Stimulated activated CD8-positive, alpha-beta memory T cell treated with anti-CD3 and anti-CD28 coated beads, Interleukin-15, amount 100 ng/mL, for 1 hour (primary cell): ENCODE measurements at places on chromosomes 5 and 9.

- DNase-seq, result no peak
These were observed 26.4 kb downstream of the TMOD1 start for GRCh38 chr9:97527626-97528528.

- no peak for DNase-seq
These were observed 145.9 kb upstream of the ADCY2 start for GRCh38 chr5:7250004-7250403.

DNA sequence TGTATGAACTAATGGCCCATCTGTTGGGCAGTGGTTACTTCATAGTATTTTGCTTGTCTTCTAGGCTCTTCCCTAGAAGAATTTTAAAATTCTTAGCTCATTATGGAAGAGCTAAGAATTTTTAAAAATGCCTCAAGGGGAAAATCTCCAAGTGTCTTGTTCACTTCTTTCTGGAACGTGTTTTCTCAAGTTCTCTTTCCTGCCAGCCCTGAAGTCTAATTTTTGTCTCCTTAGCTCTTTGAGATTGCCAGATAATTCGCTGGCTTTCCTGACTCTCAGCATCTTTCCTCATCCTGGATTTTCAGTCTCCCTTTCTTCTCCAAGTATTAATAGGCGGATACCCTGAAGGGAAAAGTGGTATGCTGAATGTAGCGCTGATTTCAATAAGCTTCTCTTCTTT lies 395.4 kb downstream of the ARRDC3 start:
- DNase-seq, result no peak

GRCh38 chr9:20319641-20320337 lies 302.5 kb downstream of the MLLT3 start:
- DNase-seq, result no peak

DNA sequence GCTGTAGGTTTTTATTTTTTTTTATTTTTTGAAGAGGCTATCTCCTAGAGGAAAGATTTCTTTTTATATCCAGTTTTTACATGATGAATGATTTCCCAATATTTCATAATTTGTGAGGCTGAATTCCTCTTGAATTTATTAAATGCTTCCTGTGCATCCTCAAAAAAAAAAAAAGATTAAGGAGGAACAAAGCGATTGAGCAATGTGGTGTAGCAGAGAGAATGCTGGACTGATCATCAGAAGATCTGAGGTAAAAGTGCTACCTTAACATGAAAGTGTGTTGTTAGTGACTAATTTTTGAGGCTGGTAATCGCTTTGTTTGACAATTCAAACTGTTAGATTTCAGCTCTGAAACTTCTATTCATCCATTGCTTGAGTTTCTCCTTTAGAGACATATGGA lies 125.1 kb downstream of the ESM1 start:
- no peak for DNase-seq

GRCh38 chr5:14428302-14429081 lies 153.1 kb upstream of the OTULINL start:
- DNase-seq, result no peak

DNA sequence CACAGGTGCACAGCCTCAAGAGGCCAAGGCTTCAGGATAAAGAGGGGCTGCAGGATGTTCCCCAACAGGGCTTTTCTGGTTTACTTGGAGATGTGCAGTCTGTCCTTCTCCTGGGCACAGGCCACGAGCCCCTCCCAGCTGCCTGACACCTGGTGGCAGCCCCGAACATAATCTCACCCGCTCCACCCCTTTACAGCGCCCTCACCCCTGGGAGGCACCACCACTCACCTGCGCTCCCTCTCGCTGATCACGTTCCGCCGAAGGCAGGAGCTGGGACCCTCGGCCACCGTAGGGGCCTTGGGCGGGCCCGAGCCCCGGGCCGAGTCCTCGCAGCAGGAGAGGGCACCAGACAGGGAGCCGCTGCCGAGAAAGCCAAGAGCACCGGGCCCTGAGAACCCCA lies 514 bp downstream of the SOHLH1 start:
- DNase-seq, result no peak

DNA sequence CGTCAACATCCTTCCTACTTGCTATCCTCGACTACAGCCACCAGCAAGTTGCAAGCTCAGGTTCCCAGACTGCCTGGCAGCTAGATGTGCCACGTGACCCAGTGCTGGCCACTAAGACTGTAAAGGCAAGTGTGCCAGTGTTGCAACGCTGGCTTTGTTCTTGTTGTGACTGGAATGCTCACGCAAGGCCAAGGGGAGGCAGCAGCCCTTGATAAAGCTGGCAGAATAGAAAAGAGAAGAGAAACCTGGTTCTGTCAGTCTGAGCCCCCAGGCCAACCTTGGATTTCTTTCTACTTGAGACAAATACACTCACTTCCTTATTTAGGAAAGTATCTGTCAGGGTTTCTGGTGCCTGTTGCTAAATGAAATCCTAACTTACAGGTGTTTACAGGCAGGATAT lies 113.0 kb downstream of the KLHL3 start:
- no peak for DNase-seq

GRCh38 chr5:172559004-172559932 lies 81.8 kb upstream of the NEURL1B start:
- DNase-seq, result no peak

DNA sequence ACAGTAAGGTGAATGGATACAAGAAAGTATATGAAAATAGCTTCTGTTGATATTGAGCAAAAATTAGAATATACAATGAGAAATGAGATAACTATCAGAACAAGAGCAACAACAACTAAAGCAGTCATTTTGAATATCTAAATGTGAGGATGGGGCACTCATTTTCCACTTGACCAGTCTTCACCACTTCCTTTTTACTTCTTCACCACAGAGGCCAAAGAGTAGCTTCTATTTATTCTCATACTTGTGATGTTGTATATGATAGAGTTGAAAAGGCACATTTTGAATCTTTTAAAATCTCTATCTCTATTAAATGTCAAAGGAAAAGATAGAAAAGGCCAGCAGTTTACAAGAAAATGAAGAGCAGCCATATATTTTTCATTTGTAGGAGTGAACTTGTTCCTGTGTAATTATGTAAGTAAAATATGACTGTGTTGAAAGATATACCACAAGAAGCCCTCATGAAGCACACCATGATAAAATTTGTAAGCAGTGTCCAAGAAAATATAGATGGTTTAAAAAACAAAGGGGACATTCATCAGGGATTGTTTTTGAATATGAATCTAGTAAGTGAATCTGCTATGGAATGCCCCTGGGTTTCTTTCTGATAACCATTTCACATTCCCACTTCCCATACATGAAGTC lies 39.2 kb downstream of the ADAMTS19 start:
- DNase-seq, result no peak

- DNase-seq, result no peak
These were observed 31.1 kb downstream of the MEGF9 start for GRCh38 chr9:120683150-120683549.

- no peak for DNase-seq
These were observed 1.4 kb downstream of the FAM169A start for GRCh38 chr5:74864823-74865222.

GRCh38 chr9:93900971-93901861 lies 53.9 kb downstream of the BARX1 start:
- no peak for DNase-seq

DNA sequence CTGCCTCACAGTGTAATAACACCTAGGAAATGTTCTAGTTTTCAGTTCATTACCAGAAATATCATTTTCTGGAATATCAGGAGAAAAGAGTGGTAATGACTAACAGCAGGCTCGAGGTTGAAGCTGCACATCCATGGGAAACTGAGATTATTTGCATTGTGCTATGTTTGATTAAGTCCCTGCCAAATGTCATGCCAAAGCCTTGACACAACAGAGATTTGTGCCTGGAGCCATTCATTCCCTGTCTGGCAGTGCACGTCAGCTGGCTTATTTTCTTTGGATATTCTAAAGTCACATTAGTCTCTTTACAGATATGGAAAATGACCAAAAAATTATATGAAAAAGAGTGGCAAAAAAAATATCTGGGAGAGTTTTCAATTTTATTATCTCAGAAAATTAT lies 848.0 kb downstream of the PTPRD start:
- no peak for DNase-seq

GRCh38 chr5:125812651-125813050 lies 610.6 kb upstream of the GRAMD2B start:
- no peak for DNase-seq

- DNase-seq, result no peak
These were observed 1.3 kb upstream of the TBC1D2 start for GRCh38 chr9:98256756-98257155.
